ENCODE measurements at places on chromosomes 2 and 18.

DNA sequence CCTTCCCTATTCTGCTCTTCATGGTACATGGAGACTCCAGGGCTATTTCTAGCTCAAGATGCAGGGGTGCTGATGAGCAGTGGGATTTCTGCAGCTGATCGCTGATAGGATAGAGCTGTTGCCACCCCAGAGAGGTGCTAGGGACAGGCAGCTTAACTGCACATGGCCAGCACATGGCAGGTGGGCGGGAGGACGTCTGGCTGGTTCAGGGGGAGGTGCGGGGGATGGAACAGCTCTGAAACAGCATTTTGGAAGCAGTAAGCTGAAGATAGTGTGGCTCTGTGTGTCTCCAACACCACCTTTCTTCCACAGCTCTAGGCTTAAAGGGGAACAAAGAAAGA, 151.9 kb upstream of the PELI1 start:
- DNase-seq = no peak

DNA sequence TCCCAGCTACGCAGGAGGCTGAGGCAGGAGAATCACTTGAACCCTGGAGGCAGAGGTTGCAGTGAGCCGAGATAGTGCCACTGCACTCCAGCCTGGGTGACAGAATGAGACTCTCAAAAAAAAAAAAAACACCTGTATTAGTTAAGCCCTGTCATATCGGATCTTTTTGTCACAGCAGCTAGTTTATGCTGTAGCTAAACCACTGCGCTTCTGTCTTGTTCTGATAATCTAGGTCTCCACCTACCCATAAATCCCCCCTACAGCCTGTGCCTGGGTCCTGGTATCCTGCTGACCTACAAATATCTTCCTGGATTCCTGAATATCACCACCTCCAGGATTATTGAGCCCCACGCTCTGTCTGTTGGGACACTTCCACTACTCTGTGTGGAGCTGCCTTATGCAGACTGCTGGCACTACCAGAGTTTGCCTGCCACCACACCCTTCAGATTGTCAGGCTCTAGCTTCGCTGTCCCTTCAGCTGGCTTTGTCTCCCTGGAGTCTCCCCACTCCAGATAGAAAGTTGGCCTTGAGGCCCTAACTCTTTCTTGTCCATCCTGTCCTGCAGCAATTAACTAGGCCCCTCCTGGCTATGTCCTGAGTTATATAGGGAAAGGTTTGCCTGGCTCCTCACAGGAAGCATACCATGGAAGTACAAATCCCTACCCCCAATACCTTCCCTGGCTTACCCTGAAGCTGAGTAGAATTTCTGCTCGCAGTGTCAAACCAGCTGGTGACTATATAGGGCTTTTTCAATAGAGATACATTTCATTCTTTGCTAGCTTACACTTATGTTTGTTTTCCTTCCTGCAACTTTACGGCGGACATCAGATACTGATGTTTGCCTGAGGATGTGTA, 136.0 kb upstream of the SERTAD2 start:
- DNase-seq = no peak

DNA sequence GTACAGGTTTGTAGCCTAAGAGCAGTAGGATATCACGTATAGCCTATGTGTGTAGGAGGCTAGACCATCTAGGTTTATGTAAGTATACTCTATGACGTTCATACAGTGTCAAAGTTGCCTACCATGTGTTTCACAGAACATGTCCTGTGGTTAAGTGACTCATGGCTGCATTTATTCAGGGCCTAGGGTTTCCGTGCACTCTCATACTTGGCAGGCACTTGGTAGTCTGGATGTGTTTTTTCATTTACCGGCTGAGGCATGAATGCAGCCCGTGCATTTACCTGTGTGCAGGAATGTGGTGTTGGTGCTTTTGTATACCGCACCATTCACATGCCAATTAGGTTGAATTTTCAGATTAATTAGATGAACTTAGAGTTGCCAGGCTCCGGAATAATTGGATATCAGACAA, 43.4 kb downstream of the MYL12B start:
- DNase-seq = no peak

- DNase-seq = no peak
Observed at GRCh38 chr18:37551249-37551648, 14.3 kb downstream of the CELF4 start.

DNA sequence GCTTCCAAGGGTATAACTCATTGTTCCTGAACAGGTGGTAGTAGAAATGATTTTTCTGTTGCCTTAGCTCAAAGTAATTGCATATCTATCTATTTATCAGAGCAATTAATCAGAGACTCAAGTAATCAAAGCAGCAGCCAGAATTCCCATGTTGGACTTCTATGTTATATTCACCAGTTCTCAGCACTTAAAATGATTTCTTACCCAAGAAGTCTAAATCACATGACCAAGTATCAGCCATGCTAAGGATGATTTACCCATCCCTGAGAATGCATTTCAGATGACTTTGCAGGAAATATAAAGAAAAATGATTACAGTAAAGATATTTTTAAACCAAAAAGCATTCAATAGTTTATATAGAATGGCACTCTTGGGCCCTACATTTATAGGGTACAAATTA, 352.2 kb downstream of the NUP35 start:
- DNase-seq = no peak

- no peak for DNase-seq
Observed at GRCh38 chr2:237154884-237155851, 69.5 kb downstream of the COPS8 start.

- DNase-seq = no peak
Observed at GRCh38 chr2:240460253-240460711, 24.8 kb downstream of the GPC1 start.

- DNase-seq = peak; percentile 91
Observed at GRCh38 chr2:42828487-42829425, 36.4 kb upstream of the HAAO start.
